Activated gamma-delta T cell (primary cell): ENCODE measurements at places on chromosomes 13 and 19.

GRCh38 chr13:91122766-91123165 is 224.7 kb upstream of the MIR17HG start:
- DNase-seq = no peak

- no peak for DNase-seq
These were observed 9.1 kb upstream of the LHFPL6 start for GRCh38 chr13:39612023-39612637.

GRCh38 chr13:51101636-51102235 is 9.3 kb downstream of the C13orf42 start:
- no peak for DNase-seq

DNA sequence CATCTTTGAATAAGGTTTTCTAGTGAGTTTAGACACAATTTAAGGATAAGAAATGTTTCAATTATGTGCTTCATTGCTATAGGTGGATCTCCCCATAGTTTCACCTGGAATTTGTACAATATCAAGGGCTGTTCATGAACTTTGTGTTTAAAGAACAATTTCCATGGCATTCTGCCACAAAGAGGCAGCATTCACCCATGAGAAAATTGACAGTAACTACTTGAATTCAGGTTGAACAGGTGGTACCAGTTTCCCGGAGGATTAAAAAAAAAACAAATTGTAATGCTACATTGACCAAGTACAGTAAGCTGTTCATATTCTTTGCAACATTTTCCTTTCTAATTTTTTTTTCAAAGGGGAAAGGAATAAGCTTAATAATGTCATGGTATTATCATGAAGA is 9.1 kb downstream of the SLITRK5 start:
- no peak for DNase-seq

DNA sequence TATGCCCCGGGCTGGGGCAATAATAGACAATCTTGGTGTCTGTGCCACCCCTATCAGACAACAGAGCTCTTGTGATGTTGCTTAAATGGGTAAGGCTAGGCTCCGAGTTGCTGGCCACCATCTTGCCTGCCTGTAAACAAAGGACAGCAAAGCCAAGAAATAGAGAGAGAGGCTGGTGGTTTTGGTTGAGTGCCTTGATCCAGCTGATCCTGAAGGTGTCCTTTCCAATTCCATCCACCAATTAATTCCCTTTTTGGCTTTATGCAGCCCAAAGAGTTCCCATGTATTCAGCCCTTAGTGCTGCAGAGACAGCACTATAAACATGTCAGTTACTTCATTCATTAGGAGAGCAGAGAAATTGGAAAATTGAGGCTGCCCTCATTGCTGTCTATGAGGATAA is 41.7 kb upstream of the HOMER3 start:
- DNase-seq = no peak

DNA sequence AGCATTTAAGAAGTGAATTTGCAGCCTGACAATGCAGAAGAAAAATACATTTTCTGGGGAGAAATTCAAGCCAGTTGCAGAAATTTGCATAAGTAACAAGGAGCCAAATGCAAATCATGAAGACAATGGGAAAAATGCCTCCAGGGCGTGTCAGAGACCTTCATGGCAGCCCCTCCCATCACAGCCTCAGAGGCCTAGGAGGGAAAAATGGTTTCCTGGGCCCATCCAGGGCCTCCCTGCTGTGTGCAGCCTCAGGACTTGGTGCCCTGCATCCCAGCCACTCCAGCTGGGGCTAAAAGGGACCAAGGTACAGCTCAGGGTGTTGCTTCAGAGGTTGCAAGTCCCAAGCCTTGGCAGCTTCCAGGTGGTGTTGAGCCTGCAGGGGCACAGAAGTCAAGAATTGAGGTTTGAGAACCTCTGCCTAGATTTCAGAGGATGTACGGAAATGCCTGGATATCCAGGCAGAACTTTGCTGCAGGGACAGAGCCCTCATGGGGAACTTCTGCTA is 16.7 kb upstream of the ITM2B start:
- no peak for DNase-seq

GRCh38 chr13:110683203-110683883 is 22.6 kb downstream of the CARS2 start:
- no peak for DNase-seq
